ENCODE measurements at places on chromosomes 6 and 20. TPM values are rescaled to one million over a fixed set of nuclear protein-coding genes. Genes with fewer than 3 reads are reported as not detected.

The LGSN gene
- total RNA-seq, result 2.0 TPM

The CST1 gene
- total RNA-seq, result 0.98 TPM

The SLC17A2 gene
- not detected for total RNA-seq

The KIF6 gene
- total RNA-seq, result 0.17 TPM

The TUBB2B gene
- 15.3 TPM for total RNA-seq

The ZC2HC1B gene
- total RNA-seq, result not detected

The NOTCH4 gene
- 0.76 TPM for total RNA-seq

The CBLN4 gene
- total RNA-seq, result not detected

The EYA2 gene
- 2.4 TPM for total RNA-seq

The ADGRF1 gene
- 0.05 TPM for total RNA-seq

The TREML1 gene
- not detected for total RNA-seq

The KCNQ2 gene
- 0.51 TPM for total RNA-seq

The MYLK2 gene
- total RNA-seq, result 0.65 TPM

The ZKSCAN3 gene
- 1.3 TPM for total RNA-seq

The IL17F gene
- total RNA-seq, result not detected

The IMPG1 gene
- total RNA-seq, result not detected

The CTCFL gene
- not detected for total RNA-seq

The PRICKLE4 gene
- 1.2 TPM for total RNA-seq

The ZBTB12 gene
- total RNA-seq, result 3.9 TPM

The NKX2-4 gene
- total RNA-seq, result not detected

The PROKR2 gene
- not detected for total RNA-seq

The PNPLA1 gene
- not detected for total RNA-seq

The COL21A1 gene
- 0.55 TPM for total RNA-seq

The DYNLT2 gene
- 0.67 TPM for total RNA-seq

The ARHGAP18 gene
- total RNA-seq, result 5.2 TPM

The LRRC73 gene
- 0.71 TPM for total RNA-seq

The POU5F1 gene
- 10.8 TPM for total RNA-seq

The PAX1 gene
- not detected for total RNA-seq

The CRIP3 gene
- 0.45 TPM for total RNA-seq

The ZSCAN23 gene
- total RNA-seq, result not detected

The PDSS2 gene
- 6.7 TPM for total RNA-seq

The BTBD3 gene
- total RNA-seq, result 11.9 TPM

The EHMT2 gene
- total RNA-seq, result 29.7 TPM

The EPHA7 gene
- total RNA-seq, result 0.15 TPM

The HCRTR2 gene
- total RNA-seq, result not detected

The CLPSL2 gene
- total RNA-seq, result 0.99 TPM

The SOBP gene
- total RNA-seq, result 0.75 TPM

The PDE7B gene
- total RNA-seq, result 0.63 TPM

The BANF2 gene
- not detected for total RNA-seq

The SLCO4A1 gene
- total RNA-seq, result 12.2 TPM

The SPEF1 gene
- total RNA-seq, result 1.3 TPM

The LTB gene
- 0.33 TPM for total RNA-seq

The EPPIN gene
- total RNA-seq, result not detected

The WFDC5 gene
- total RNA-seq, result not detected

The MTHFD1L gene
- 45.7 TPM for total RNA-seq

The OR2H2 gene
- not detected for total RNA-seq

The EDN1 gene
- total RNA-seq, result 38.8 TPM

The PSORS1C1 gene
- 3.2 TPM for total RNA-seq

The TCF15 gene
- total RNA-seq, result not detected

The C6orf132 gene
- total RNA-seq, result 2.8 TPM

The CCN6 gene
- total RNA-seq, result not detected

The OR2B6 gene
- 0.15 TPM for total RNA-seq

The TUBB1 gene
- 0.02 TPM for total RNA-seq

The RUNX2 gene
- 1.3 TPM for total RNA-seq

All from A549 treated with Hydrocortisone at 1 μM for 4 hours (cell line).